ENCODE measurements at places on chromosomes 5 and 9.

- no peak for DNase-seq
Measured at GRCh38 chr9:106801816-106802215, 61.1 kb upstream of the ZNF462 start.

GRCh38 chr5:142486581-142486980, 161.8 kb upstream of the SPRY4 start:
- no peak for DNase-seq

DNA sequence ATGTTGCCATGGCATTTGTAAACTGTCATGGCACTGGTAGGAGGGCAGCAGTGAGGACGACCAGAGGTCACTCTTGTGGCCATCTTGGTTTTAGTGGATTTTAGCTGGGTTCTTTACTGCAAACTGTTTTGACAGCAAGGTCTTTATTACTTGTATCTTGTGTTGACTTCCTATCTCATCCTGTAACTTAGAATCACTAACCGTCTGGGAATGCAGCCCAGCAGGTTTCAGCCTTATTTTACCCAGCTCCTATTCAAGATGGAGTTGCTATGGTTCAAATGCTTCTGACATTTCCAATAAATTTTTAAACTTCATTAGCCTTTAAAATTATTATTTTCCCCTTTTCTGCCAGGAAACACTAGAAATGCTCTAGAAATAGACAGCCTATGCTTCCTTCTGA, 839.1 kb downstream of the NR2F1-AS1 start:
- DNase-seq = no peak

- no peak for DNase-seq
Measured at GRCh38 chr9:121955649-121956048, 137.5 kb downstream of the TTLL11 start.

- no peak for DNase-seq
Measured at GRCh38 chr5:158635565-158635964, 464.2 kb downstream of the EBF1 start.

DNA sequence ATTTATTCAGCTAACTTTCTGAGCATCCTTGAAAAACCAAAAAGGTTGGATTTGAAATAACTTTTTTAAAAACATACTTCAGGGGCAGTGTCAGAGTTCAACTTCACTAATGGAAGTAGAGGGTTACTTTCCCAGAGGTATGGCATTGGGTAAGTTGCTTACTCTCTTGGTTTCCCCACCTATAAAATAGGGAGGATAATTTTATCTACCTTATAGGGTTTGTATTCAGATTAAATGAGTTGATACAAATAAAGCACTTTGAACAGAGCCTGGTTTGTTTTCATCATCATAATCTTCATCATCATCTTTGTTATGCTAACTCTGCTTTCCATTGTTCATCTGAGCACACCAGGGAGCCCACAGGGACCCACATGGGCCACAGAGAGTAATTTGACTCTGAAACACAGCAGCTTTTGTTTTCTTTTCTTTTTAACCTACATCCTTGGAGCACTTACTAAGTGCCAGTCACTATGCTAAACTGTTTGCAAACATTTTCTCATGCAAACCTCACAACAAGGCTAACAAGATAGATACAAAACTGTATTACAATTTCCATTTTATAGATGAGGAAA, 179.1 kb upstream of the SLC24A2 start:
- no peak for DNase-seq

- no peak for DNase-seq
Measured at GRCh38 chr9:14783358-14783757, 60.8 kb upstream of the CER1 start.

- DNase-seq = no peak
Measured at GRCh38 chr9:6920041-6920440, 162.3 kb downstream of the KDM4C start.

- DNase-seq = no peak
Measured at GRCh38 chr5:172421020-172421419, 33.3 kb downstream of the SH3PXD2B start.

DNA sequence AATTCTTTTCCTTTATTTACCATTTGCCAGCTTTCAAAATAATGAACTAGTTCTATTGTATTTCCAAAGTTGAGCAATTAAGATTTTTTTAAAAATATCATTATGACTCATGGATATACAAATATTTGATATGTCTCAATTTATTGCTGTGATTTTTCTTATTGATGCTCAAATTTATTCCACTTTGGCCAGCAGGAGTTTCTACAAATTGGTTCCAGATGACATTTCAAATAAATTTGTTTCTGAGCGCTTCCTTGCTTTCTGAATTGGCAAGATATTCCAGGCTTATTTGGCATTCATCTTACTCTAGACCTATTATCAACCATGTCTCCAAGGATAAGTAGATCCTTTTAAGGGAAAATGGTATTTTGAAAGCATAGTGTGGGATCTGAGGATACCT, 58.5 kb upstream of the TJP2 start:
- DNase-seq = no peak

DNA sequence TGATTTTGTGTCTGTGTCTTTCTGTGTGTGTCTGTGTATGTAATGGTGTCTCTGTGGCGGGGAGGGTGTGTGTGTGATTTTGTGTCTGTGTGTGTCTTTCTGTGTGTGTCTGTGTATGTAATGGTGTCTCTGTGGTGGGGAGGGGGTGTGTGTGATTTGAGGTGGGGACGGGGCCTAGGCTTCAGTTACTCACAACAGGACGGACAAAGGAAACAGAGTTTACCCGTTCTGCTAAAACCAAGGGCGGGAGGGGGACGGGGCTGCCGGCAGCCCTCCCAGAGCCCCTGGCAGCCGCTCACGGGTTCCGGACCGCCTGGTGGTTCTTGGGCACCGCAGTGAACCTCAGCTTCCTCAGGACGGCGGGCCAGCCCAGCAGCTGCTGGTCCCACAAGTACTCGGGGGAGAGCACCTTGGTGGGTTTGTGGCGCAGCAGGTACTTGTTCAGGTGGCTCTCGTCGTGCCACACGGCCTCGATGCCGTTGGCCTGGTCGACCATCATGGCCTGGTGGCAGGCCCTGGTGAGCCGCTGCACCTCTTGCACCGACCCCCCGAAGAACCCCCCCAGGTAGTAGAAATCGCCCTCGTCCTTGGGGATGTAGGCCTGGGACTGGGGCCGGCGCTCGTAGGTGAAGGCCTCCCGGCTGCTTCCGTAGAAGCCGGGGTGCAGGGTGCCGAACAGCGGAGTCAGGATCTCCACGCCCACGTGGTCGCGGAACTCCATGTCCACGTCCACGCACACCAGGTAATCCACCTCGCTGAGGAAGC, 19.4 kb downstream of the ABO start:
- no peak for DNase-seq

DNA sequence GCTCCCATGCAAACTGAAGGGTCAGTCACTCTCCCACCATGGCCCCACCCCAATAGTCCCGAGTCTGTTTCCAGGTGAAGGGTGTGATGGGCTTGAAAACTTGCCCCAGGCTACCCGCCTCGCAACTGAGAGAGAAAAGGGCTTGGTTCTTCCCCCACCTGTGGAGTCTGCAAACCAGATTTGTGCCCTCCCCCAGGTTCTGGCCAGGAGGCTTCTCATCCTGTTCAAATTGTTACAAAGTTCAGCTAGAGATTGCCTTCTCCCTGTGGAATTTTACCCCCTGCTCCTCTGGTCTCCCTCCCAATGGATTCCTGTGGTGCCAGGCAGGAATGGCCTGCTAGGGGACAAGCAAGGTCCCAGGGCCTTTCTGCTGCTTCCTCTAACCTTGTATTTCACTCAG, 93.1 kb upstream of the ACO1 start:
- DNase-seq = no peak

DNA sequence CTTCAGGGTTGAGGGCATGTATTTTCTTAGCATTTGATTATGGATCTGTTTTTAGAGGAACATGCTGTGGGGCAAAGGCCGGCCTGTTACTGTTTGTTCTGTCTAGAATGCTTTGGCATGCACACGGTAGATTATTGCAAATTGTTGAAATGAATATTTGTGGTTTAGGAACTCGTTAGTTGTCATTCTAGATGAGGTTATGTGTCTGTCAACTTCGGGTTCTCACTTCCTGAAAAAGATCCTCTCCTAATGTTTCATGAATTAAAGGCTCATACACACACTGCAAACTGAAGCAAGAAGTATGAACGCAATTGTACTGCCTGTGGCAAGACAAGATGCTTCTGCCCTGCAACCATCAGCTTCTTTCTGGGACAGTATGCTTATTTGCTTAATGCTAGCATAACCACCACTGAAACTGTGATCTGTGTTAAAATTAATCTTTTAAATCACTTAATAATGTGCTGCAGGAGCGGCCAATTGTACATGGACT, 99.6 kb downstream of the BASP1 start:
- DNase-seq = no peak

DNA sequence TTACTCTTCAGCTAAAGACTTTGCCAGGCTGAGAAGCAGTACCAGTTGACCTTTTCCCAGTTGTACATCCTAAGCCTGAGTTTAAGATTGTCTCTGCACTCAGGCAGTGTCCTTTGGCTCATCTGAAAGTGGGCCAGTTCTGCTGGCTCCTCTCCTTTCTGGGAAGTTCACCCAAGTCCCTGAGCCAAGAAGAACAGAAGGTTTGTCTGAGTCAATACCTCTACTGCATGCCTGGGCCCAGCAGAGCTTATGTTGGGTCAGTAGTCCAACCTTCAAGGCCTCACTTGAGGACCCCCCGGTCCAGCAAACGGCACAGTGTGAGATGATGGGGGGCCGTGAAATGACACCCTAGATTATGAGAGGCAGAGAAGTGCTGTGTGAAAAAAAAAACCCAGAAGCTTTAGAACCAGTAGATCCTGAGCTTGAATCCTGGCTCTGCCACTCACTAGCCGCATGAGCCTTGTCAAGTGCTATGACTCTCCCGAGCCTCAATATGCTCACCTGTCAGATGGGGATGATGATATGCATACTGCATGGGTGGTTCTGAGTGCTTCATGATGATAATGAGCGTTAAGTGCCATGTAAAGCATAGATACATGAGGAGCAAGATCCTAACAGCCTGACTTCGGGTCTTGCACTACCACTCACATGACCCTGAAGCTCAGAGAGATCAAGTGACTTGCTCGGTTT, 156.0 kb downstream of the MACROH2A1 start:
- no peak for DNase-seq

- DNase-seq = peak; percentile 2
Measured at GRCh38 chr9:23829580-23830475, 3.8 kb upstream of the ELAVL2 start.

GRCh38 chr5:96569770-96570169, 92.4 kb upstream of the CAST start:
- DNase-seq = no peak

GRCh38 chr5:171595801-171596231, 176.4 kb downstream of the FGF18 start:
- DNase-seq = no peak

Data from KG1 (cell line).